ENCODE measurements at places on chromosomes 4 and X.
A peak's percentile ranks its signal among the peaks of the same experiment; 100 is the strongest.

- DNase-seq: no peak
These were observed 256.1 kb upstream of the ADGRL3 start for GRCh38 chr4:60944060-60944459.

- no peak for DNase-seq
These were observed 37.7 kb downstream of the BCLAF3 start for GRCh38 chrX:19953145-19953544.

GRCh38 chr4:154276496-154276895, 215.1 kb downstream of the DCHS2 start:
- DNase-seq: no peak

DNA sequence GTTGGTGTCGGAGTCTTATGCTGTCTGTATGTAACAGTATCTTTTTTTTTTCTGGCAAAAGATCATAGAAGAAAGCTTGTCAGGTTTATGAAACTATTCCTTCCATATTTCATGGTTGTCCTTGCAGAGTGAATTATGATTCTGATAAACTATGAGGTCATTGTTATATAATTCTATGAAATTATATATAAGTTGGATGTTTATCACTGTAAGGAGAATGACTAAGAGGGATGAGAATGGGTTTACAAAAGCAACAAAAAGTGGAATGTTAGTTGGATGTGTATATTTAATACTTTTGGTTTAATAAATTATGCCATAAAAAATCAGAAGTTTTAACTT, 43.1 kb downstream of the RAPGEF2 start:
- DNase-seq: no peak

DNA sequence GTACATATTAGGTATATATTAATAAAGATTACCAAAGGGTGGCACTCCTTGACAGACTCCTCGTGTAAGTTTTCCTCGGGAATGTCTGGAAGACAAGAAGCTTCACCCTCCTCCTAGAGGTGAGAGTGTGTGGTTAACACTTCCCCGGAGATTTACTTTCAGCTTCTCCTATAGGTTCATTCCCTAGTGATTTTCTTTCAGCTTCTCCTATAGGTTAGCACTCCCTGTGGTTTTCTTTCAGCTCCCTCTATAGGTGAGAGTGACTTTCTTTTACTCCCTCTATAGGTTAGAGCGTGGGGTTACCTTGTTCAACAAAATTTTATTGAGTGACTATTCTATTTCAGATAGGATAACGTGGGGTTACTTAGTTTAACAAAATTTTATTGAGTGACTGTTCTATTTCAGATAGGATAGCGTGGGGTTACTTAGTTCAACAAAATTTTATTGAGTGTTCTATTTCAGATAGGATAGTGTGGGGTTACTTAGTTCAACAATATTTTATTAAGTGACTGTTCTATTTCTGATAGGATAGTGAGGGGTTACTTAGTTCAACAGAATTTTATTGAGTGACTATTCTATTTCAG, 106.0 kb upstream of the PLAC1 start:
- no peak for DNase-seq

DNA sequence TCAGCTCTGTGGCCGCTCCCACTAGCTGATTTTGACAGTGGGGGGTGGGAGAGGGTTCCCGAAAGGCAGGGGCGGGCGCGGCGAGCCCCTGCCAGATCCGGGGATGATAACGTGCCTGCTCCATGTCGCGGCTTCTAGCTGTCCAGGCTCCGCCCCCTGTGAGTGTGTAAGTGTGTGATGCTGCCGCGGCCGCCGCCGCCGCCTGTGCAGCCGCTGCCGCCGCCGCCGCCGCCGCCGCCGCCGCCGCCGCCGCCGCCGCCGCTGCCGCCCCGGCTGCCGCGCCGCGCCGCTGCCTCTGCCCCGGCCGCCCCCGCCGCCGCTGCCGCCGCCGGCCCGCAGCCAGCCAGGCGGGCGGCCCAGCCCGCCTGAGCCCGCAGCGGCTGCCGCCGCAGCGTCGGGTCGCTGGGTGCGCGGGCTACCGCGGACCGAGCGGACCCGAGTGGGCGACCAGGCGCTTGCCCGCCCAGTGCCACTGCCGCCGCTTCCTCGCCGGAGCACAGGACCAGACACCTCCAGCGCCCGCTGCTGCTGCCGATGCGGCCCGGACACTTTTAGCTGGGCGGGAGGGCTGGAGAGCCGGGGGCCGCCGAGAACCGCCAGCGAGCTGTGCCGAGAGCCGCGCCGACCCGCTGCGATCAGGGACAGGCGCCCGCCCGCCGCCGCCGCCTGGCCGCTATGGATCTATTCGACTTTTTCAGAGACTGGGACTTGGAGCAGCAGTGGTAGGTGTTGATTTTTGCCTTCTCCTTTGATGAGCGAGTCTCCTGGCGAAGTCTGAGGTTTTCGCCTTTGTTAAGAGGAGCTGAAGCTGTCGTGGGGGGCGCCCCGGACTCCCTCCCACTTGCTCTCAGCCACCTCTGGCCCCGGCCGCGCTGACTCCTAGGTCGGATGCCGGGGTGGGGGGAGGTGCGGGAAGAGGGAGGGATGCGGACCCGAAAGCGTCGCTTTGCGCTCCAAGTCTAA, at the start of gene AFF2:
Gene AFF2 (plus strand): TSS at position 195 of the 963 bp plus-strand sequence. CDS start 481 bp downstream, at position 676.
- peak; percentile 33 for DNase-seq

DNA sequence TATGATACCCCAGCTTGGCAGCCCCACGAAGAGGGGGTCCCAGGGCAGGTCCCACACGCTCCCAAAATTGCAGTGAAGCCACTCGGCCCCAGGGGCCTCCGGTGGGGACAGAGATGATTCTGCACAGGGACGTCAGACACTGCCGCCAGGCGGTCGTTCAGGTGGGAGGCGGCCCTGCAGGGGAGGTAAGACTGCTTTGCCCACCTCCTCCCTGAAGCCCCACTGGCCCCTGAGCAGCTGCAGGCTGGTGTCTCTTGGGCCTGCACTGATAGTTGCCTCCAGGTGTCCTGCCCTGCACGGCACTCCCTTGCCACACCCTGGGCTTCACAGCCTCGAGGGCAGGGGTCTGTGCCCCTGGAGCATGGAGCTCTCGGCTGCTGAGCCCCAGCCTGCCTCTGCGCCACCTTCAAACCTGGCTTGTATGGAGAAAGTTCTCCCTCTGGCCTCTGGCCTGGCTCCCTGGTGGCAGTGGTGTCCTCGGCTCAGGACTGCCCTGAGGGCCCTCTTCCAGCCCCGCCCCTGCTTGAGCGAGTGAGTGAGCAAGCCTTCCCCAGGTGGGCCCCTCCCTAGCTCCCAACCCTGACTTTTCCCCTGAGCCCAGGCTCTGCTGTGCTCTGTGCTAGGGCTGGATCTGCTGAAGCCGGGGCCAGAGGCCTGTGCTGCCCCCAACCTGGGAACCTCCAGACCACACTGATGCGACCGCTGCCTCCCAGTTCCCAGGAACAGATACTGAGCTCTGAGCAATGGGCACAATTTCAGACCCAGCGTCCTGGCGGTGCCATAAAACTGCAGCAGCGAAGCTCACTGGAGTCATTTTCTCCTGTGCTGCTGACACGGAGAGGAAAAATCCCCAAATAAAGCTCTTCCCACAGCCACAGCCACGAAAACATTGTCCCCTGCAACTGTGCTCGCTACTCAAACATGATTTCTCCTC, 16.1 kb downstream of the ADRA2C start:
- DNase-seq: no peak

DNA sequence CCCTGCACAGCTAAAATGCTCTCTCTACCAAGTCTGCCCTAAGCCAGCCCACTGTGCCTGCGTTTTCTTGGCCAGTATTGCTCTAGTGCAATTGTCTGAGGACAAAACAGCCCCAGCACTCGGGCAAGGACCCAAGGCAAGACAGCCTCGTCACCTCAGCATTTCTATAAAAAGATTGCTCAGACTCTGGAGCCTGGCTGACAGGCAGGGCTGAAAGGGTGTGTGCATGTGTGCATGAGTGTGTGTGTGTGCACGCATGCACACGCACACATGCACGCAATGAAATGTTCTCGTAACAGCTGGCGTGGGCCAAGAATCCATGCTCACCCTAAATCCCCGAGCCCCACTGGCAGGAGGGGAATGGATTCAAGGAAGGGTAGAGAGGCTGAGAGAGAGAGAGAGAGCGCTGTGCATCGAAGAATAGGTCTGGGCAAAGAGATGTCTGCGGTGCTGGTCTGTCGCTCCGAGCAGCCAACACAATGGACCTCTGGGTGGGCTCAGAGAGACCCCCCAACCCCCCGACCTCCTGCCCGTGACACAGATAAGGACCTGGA, 579.2 kb downstream of the BCOR start:
- no peak for DNase-seq

DNA sequence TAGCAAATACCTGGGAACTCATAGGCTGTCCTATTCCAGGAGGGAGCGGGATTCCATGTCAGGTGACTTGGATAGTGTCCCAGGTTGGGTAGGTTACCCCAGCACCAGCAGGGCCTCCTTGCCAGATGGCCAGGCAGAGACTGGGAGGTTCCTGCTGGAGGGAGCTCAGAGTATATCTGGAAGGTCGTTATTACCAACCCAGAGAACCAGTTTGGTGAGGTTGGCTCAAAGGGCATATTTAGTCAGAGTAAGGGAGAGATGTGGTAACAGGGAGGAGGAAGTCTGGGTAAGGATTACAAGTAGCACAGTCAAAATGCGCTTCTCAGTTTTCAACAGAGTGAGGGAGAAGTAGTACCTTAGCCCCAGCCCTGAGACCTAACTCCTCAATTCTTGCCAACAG, 53.3 kb upstream of the LNX1 start:
- DNase-seq: no peak

DNA sequence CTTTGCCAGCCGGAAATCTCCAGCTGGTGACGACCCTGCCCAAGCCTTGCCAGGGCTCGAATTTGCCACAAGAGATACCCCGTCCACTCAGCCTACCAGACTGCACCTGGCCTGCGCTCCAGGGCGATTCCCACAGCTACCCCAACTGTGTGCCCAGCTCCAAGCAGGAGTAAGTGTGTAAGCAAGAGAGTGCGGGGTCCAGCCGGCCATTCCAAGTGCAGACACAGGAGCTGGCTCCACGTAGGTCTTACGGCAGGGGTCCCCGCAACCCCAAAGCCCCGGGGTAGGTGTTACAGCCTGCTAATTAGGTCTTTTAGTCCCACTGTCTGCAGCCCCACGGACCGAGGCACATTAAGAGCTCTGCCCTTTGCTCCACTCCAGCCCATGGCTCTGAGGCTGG, 1305.2 kb downstream of the ARAP2 start:
- no peak for DNase-seq

- DNase-seq: no peak
These were observed 33.2 kb downstream of the LRPAP1 start for GRCh38 chr4:3498901-3499510.

DNA sequence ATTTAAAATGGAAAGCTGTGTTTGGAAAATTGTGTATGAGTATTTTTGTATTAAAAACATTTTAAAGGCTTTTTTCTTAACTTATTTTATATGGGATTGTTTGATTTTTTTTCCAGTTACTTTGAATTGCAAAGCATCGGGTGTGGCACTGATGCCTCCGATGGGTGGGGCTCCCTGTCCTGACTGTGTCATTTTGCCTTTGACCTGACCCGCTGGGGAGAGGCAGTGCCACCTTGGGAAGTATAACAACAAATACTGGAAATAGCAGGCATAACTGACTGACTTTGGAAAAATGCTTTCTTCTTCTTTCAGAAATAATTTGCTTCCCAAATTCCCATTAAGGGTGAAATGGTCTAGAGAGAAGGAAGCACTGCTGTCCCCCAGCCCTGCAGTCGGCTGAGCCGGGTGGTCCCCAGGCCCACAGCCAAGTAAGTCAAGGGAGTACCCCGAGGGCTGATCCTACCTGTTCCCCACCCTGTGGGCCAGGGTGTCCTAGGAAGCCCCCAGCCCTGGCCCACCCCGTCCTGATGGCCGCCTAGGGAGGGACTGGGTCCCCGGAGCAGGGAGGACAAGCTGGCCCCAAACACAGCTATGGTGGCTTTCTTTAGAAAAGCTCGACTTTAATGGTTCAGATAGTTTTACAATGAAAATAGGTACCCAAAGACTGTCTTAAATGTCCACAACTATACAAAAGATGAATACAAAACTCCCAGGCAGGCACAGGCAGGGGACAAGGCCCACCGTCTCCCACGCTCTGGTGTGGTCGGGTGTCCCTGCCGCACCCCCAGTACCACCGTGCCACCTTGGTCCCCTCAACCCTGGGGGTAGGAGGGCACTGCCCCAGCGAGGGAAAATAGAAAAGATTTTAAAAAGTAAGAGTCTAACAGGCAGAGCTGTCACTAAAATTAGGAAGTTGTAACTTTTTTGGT, 26.4 kb downstream of the NELFA start:
- no peak for DNase-seq

DNA sequence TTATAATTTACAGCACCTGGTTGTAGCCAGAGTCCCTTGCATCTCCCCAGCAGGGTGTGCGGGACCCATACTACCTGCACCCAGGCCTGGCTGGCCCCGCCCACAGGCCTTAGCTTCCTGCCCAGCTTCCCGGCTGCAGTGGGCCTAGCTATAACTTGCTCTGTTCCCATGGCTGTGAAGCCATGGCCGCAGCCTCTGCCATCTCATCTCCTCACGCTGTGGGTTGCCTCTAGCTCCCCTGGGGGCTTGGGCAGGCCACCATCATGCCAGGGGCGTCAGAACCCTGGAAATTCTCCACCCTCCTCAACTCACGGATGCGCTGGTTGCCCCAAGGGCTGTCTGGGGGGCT, 26.1 kb upstream of the SORBS2 start:
- no peak for DNase-seq

DNA sequence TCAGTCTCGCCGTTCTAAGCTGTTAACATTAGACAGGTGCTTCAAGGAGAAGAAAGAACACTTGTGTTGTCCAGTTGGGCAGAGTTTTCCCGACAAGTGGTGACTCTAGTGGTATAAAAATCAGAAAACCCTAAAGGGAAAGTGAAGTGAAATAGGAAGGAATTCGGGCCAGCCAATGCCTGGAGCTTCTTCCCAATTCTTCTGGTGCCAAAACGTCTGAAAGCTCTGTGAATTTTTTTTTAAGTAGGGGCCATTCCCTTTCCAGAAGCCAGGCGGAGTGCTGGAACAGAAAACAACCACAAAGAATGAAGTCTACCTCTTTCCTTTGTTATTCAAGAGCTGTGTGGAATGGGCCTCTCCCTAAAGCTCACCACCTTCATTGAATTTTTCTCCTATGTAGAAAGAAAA, 43.1 kb upstream of the PPARGC1A start:
- no peak for DNase-seq

All from activated T-cell treated with anti-CD3 and anti-CD28 coated beads for 4 hours (primary cell).